ENCODE measurements at places on chromosomes 2 and 18. TPM values are rescaled to one million over a fixed set of nuclear protein-coding genes. Genes with fewer than 3 reads are reported as not detected.

DNA sequence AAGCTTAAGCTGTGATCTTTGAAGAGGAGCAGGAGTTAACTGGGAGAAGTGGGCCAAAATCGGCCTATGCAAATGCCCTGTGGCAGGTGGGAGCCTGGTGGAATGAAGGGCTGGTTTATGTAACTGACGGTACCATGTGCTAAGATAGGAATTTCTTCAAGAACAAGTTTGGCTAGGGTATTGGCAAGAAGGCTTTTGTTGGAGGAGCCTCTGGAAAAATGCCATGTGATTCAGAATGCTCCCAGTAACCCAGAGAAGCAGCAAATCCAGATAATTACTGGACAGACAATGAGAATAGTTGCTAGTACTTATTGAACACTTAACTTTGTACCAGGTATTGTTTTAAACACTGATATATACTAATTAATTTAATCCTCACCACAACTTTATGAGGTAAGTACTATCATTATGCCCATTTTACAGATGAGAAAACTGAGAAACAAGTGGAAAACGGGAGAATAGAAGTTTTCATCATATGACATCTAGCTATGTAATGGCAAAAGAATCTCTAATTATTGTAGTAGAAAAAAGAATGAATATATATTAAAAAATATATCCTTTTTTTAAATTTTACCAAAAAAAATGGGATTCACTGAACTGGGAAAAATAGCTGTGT is 9.1 kb upstream of the FAM124B start:
- DNase-seq, result no peak

DNA sequence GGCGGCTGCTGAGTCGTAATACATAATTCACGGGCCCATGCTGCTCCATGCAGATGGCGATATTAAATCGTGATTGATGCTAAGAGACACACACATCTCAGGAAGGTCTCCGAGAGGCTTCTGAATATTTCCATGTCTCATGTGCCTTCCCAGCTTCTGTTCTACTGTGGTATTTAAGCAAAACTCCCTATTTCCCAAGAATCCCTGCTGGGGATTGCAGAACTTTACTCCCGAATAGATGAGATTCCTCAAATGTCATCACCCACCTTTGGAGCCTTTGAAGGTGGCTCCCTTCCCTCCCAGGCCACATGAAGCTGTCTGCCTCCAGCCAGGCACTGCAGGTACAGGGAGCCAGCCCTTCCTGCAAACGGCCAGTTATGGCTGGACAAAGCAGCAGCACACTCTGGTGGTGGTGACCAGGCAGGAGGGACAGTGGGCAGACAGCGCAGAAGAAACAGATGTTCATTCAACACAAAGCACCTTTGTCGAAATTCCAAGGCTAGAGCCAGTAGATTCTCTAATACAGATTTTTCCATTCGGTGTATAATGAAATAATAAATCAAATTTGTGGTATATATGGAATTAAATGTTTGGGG is 14.1 kb downstream of the NRP2 start:
- DNase-seq, result no peak

GRCh38 chr18:33951031-33951430 is 273.7 kb downstream of the NOL4 start:
- DNase-seq, result no peak

DNA sequence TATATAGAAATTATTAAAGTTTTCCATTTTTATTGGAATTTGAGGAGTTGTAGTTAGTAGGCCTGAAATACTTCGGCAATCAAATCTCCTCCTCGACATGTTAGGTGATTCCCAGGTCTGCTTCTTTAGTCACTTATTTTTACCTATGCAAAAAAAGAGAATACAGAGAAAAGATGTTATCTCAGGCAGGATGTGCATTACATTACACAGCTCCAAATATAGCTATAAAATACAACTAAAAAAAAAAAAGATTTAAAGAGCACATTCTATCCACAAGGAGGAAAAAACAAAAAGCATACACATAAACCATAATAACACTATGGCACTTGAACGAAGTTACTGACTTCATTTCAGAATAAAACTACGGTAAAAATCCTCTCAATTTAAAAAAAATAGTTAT is 8.1 kb downstream of the STK17B start:
- DNase-seq, result no peak

GRCh38 chr2:115838539-115838938 is 1396.1 kb downstream of the DPP10 start:
- DNase-seq, result no peak

- no peak for DNase-seq
Observed at GRCh38 chr2:160257041-160257742, 57.1 kb upstream of the ITGB6 start.

DNA sequence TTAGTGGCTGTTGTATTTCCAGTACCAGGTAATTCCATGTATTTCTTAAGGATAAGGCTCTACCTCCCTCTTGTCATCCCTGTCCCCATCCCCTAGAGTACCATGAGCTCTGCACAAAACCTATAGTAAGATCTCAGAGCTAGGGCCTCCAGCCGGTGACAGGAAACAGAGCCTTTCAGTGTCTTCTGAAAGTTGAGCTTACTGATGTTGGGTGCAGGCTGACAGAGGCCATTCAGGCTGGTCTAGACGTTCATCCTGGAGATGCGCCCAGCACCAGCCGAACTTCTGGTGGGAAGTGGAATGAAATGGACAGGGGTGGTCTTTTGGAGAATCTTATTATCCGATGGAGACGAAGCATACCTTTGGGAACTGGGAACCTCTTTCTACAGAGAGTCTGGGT is 16.7 kb upstream of the LYPD6B start:
- peak; percentile 62 for DNase-seq

DNA sequence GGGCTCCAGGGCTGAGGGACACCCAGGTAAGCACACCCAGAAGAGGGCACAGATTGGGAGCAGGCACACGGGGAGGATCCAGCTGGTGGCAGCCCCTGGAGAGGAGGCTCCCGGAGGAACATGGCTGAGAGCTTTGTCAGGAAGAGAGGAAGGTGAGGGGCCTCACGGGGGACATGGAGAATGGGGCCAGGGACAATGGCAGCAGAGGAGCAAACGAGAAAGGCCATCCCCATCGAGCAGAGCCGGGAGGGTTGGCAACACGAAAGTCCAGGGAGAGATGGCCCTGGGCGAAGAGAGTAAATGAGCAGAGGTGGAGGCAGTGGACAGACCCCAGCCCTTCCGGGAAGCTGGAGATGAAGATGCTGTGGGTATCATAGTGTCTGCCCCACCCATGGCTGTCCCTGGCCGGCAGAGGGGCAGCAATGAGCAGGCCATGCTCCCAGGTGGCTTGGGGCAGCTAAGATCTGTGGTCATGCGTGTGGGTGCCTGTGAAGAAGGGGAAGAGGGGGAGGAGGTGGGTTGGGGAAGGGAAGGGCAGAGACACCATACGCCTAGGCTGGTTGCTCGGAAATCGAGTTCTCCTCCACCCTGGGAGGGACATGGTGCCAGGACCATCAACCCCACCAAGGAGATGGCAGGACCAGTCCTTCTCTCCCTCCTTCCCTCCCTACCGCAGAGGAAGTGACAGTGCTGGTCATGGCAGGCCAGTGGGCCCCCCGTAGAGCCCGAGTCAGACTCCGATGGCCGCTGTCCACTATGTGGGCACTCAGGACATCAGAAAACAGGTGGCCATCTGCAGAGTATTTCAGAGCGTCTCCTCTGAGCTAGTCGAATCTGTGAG is 191.7 kb downstream of the NDUFA10 start:
- no peak for DNase-seq

GRCh38 chr18:46716336-46716735 is 40.5 kb downstream of the ST8SIA5 start:
- DNase-seq, result no peak

DNA sequence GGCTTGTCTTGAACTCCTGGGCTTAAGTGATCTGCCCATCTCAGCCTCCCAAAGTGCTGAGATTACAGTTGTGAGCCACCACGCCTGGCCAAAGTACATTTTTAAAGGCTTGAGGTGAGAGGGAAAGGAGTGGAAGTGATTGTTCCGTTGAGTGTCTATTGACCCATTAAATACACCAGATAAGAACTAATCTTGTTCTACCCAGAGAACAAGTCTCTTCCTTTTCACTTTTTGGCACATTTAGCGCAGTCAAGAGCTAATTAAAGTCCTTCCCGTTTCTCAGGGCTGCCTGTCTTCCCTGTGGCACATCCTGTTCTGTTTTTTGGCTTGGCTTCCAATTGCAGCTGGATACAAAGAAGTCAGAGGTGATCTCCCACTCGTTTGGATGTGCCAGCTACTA is 172.3 kb downstream of the ALPK2 start:
- no peak for DNase-seq

- peak; percentile 31 for DNase-seq
Observed at GRCh38 chr2:157245846-157246764, 11.4 kb upstream of the GALNT5 start.

DNA sequence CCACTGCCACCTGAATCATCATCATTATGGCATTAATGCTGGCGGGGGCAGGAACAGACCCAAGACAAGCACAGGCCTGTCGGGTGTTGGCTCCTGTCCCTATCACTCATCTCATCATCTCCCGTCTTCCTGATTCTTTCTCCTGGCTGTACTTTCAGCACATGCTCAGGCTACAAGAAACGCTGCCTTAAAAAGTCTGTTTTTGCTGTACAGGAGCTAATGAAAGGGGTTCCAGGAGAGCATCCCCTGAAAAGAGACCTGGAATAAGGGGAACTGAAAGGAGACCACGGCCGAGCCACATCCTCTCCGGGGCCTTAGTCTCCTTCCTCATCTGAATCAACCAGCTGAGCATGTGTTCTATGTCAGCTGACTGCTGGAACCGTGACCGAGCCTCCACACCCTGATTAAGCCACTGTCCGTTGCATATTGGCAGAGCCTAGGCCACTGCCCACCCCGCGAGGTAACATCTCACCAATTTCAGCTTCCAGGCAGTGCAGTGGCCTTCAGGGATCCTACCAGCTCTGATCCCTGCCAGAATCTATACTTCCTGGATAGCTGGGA is 62.6 kb downstream of the DNMT3A start:
- DNase-seq, result peak; percentile 86

GRCh38 chr18:9961041-9961440 is 47.2 kb downstream of the VAPA start:
- DNase-seq, result no peak

- peak; percentile 39 for DNase-seq
Observed at GRCh38 chr18:77068321-77069312, 64.0 kb downstream of the MBP start.

- DNase-seq, result no peak
Observed at GRCh38 chr2:168976034-168976654, 55.0 kb downstream of the ABCB11 start.

GRCh38 chr2:228771315-228771714 is 499.8 kb downstream of the PID1 start:
- no peak for DNase-seq

- DNase-seq, result peak; percentile 9
Observed at GRCh38 chr2:173075781-173076580, at the start of gene MAP3K20. Gene MAP3K20 (plus strand): TSS chr2:173075846. CDS start chr2:173091032, 15,186 bp downstream.

DNA sequence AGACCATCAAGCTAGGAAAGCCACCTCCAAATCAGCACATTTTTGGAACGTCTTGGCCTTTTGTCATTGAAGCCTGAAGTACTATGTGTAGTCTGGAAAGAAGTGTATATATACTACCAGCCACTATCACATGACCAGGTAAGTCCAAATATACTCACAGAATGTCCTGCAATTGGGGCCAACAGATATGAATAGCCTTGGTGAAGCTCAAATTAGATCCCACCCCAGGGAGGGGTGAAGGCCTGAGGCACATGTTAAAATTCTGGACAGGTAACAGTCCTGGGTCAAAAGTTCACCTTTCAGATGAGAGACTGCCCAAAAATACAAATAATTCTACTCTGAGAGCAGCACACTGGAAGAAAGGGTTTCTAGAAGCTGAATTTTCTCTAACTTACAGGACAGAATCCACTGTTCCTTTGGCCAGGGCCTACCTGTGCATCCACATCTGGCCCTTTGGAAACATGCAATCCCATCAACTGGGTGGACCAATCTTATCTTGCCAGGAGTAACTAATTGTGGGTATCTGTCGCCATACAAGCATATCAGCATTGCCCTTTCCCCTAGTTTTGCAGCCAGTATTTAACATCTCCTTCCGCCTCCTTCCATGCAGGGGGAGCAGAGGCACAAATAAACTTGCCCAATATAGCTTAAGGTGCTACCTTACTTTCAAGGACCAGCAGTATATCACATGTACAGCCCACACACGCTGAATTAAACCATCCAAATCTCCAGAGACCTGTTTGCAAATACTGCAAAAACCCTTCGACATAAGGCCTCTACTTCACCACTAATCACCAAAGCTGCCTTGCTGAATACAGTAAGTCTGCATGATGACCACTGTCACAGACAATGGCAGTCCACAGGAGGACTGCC is 67.8 kb downstream of the EIF5B start:
- DNase-seq, result no peak

GRCh38 chr18:45684341-45685115 is 39.5 kb upstream of the SLC14A1 start:
- no peak for DNase-seq

GRCh38 chr2:19757586-19757985 is 144.2 kb downstream of the TTC32 start:
- no peak for DNase-seq

GRCh38 chr2:54106631-54107454 is 8.6 kb upstream of the ACYP2 start:
- DNase-seq, result no peak

GRCh38 chr2:109475531-109476210 is 138.1 kb downstream of the SEPTIN10 start:
- DNase-seq, result no peak

- DNase-seq, result no peak
Observed at GRCh38 chr2:15799432-15799827, 140.9 kb upstream of the MYCN start.

DNA sequence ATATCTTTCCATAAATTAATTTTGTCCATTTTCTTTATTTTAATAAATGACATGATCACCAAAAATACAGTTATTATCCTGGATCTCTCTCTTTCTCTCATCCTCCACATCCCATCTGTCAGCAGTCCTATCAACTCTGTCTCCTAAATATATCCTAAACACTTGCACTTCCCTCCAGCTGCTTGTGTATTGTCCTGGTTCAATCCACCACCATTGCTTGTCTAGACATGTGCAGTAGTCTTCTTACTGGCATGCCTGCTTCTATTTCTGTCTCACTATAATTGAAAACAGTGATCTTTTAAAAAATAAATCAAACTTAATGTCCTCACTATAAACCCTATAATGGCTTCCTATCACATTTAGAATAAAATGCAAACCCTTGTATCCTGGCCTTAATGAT is 2168.6 kb upstream of the PIK3C3 start:
- DNase-seq, result no peak

SIX3 gene
- 0.26 TPM for total RNA-seq

PARD6G gene
- 1.4 TPM for total RNA-seq

RHOB gene
- 4.5 TPM for total RNA-seq

RNU2-63P gene
- 12.3 TPM for total RNA-seq

HNMT gene
- total RNA-seq, result not detected

CFC1 gene
- total RNA-seq, result not detected

CPO gene
- total RNA-seq, result not detected

ERBB4 gene
- 0.03 TPM for total RNA-seq

CAPN10 gene
- total RNA-seq, result 31.5 TPM

SLC4A3 gene
- 0.05 TPM for total RNA-seq

ALPP gene
- not detected for total RNA-seq

DUSP19 gene
- total RNA-seq, result 0.51 TPM

All from GM12878 (cell line).